ENCODE measurements at places on chromosomes 12 and 14. TPM values are rescaled to one million over a fixed set of nuclear protein-coding genes. Genes with fewer than 3 reads are reported as not detected.

Gene C12orf56
- total RNA-seq: 0.73 TPM

Gene DEGS2
- total RNA-seq: 0.21 TPM

Gene FOXJ2
- 19.4 TPM for total RNA-seq

Gene KRT78
- not detected for total RNA-seq

Gene INHBC
- 0.10 TPM for total RNA-seq

Gene PDE3A
- total RNA-seq: 1.3 TPM

Gene PLBD1
- 201 TPM for total RNA-seq

Gene RERG
- not detected for total RNA-seq

Data from mononuclear cell (primary cell).